ENCODE measurements at places on chromosomes 16 and 17. TPM values are rescaled to one million over a fixed set of nuclear protein-coding genes. Genes with fewer than 3 reads are reported as not detected.

MT1A gene
- total RNA-seq, result 0.43 TPM

THRA gene
- 18.6 TPM for total RNA-seq

MYO15B gene
- 13.9 TPM for total RNA-seq

NACA2 gene
- total RNA-seq, result not detected

TMEM101 gene
- 101 TPM for total RNA-seq

ABCC6 gene
- 0.17 TPM for total RNA-seq

LRRC45 gene
- 8.2 TPM for total RNA-seq

CDH1 gene
- total RNA-seq, result 0.11 TPM

PDILT gene
- total RNA-seq, result not detected

CTRB1 gene
- not detected for total RNA-seq

SLC35G6 gene
- not detected for total RNA-seq

TSR3 gene
- 59.5 TPM for total RNA-seq

LLGL2 gene
- 15.0 TPM for total RNA-seq

MYH3 gene
- total RNA-seq, result 0.52 TPM

SLC16A6 gene
- 0.54 TPM for total RNA-seq

APOBR gene
- total RNA-seq, result under 0.01 TPM

OR2C1 gene
- total RNA-seq, result 0.11 TPM

FBXO39 gene
- 24.9 TPM for total RNA-seq

TM4SF5 gene
- not detected for total RNA-seq

Data from dermis lymphatic vessel endothelial cell (primary cell).